ENCODE measurements at places on chromosomes 2 and 18.
A peak's percentile ranks its signal among the peaks of the same experiment; 100 is the strongest.

- no peak for DNase-seq
These were observed 53.6 kb downstream of the HS6ST1 start for GRCh38 chr2:128264881-128265607.

DNA sequence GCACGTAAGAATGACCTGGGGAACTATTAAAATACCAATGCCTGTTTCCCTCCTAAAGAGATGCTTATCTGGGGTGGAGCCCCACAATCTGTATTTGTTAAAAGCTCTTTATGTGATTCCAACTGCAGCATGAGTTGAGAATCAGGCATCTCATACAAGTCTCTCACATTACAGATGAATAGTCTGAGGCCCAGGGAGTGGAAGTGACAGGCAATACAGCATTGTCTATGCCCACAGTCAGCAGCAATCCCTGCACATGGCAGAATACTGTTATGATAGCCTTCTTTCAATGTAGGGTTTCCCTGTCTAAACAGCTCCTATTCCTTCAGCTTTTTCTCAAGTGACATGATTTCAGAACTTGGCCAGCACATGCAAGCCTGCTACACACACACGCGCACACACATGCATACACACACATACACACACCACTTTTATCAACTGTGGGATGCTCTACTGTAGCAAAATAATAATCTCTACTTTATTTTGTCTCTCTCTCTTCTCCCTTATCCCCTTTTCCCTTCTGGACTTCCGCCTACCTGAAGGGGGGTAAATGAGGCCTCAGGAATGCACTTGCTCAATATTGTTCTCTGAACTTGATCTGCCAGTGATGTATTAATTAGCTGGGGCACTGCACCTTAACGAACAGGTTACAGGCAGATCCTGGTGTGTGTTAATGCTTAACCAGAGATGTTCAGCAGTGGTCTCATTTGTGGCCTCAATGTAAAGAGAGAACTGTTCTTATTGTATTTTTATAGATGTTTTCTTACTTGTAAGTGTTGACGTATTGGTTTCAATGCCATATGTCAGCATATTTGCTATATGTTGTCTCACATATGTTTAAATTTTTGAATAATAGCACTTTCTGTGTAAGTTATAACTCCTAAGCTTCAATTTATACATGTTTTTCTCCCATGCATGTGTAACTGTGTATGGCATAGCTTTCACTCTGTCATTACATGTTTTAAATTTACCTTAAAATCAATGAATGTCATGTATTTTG is 116.0 kb downstream of the SETBP1 start:
- no peak for DNase-seq

DNA sequence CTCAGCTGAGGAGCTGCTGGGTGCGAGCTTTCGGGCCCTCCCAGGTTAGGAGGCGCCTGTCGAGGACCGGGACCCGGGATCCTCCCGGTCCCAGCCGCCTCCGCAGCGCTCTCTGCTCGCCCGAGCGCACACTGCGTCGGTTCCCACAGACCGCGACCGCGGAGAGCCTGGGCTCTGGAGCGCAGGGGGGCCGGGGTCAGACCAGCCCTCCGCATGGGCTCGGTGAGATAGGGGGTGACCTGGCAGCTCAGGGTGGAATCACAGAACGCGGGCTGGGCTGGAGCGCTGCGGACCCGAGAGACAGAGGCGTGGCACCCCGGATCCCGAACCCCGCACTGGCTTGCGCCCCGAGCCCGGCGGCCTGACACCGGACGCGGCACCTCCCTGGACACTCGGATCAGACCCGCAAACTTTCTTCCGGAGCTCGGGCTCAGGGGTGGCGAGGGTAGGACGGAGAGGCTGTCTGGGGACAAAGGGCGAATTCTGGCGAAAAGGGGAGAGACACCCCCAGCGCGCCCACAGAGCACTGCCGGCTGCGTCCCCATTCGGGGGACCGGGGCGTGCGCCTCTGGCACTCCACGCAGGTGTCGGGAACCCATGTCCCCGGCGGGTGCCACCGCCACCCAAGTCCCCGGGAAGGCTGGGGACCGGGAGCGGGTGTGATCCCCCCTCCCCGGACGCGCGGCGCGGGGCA is 612 bp downstream of the DIPK1C start:
- DNase-seq = no peak

DNA sequence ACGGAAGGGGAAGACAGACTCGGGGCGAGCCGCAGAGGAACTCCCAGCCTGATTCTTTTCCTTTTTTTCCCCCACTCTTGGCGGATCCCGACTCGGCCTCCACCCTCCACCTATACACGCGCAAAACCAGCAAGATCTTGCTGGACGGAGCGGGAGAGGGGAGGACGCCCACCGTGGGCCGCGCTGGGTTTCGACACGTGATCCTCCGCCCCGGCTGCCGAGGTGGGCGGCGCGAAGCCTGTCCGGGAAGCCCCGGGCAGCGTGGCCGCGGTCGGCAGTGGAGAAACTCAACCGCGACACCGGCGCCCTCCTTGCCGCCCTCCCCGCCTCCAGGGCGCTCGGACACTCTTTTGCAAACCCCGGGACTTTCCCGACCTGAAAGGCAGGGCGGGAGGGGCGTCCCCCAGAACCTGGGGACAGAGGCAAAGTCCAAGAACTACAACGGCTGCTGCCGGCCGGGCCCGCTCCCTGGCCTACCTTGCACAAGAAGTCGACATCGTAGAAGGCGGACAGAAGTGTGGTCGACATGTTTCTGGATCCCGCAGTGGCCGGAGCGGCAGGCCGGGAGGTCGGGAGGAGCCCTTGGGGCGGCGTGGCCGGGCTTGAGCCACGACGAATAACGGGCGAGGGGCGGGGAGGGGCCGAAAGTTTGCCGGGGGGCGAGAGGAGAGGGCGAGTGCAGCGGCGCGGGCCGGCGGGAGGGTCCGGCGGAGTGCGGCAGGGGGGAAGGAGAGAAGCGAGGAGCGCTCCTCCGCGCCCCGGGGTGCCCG is 433 bp downstream of the ZFP36L2 start:
- peak; percentile 91 for DNase-seq

- DNase-seq = no peak
These were observed 19.2 kb downstream of the PMS1 start for GRCh38 chr2:189803431-189803830.

DNA sequence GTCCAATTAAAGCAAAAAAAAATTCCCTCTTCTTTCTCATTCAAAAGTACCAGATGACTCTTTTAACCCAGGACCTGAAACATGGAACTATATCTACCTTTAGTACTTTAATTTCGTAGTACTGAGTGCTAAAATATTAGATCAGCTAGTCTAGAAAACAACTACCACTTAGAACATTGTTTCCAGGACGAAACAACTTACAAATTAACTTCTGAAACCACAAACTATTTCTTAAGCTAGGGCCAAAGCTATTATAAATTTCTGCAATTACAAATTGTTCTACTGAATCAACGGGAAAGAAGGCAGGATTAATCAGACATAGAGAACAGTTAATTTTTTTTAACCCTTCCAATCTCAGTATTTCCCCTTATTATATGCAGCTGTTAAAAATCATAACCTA is 39.9 kb downstream of the DARS1 start:
- DNase-seq = no peak

DNA sequence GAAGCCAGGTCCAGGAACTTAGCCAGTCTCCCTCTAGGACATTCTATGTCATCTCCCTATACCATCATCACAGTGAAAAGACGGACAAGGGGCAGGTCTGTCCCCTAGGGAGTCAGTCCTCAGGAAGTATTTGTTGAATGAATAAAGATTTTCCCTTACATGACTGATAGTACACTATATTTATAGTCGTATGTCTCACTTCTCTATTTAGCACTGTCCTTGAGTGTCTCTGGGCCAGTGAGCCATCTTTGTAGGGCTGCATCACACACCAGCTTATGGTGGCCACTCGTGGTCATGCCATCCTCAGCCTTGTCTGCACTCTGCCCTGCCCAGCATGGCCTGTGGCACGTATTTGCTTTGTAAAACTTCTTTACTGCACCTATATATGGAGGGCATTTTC is 25.8 kb downstream of the PTPN18 start:
- no peak for DNase-seq

DNA sequence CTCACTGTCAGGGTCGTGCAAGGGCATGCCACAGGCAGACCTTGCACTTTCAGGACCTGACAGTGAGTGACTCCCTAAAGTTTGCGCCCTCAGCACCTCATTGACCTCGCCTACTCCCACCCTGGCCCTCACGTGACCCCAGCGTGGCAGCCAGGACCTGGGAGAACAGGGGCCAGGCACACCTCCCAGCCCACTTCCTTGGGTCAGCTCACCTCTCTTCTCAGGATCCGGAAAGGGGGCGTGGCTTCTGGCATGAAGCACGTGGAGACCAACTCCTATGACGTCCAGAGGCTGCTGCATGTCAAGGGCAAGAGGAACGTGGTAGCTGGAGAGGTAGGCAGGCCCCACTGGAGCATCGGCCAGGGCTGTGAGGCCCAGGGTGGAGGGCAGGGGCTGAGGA is 8.8 kb downstream of the VIL1 start:
- DNase-seq = no peak

DNA sequence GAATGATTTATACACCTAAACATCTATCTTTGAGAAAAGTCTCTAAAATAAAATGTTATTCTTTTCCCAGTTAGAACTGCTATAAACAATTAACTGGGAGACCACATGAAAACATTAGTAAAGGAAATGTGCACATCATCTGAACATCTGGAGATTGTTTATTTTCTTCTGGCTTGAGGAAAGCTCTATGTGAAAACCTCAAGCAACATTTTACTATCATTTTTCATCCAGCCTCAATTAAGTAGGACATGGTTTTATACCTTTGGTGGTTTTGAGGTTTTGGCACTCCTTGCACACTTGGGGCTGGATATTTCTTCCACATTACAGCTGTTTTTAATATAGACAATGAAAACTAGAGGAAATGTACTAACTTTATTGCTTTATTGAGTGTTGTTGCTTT is 609.5 kb upstream of the SLC8A1 start:
- no peak for DNase-seq

- peak; percentile 37 for DNase-seq
These were observed 17.2 kb downstream of the TET3 start for GRCh38 chr2:74001781-74002504.

DNA sequence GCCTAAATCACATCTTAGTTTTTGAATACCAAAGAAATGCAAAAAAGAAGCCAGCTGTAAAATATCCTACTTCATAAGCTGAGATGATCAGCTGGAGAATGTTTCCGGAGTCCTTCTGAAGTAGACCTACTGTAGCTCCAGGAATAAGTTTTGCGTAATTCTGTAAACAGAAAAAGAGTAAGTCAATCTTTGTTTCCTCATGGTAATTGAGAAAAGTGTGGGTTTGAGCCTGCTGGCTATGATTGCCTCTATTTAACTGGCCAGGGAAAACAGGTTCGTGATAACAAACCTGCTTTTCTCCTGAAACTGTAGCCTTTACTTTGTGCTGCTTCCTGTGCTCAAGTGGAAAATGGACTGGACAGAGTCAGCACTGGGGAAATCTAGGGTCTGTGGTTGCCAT is 58.2 kb downstream of the ITGB6 start:
- no peak for DNase-seq

DNA sequence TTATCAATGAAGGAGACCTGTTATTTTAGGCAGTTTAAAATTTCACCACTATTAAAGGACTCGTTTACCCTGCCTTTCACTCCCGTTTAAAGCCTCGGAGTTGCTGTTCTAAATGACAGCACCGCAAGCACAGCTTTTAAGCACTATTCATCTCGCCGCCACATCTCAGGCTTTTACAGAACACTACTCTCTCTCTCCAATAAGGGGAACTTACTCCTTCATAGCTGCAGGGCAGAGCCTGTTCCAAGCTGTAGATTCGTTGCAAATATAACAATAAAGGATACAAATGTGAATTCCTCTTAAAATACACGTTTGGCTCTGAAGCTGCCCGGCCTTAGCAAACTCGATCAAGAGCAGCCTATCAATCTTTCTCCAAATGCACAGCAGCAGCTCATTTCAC is 271.8 kb downstream of the ZNF521 start:
- DNase-seq = no peak

DNA sequence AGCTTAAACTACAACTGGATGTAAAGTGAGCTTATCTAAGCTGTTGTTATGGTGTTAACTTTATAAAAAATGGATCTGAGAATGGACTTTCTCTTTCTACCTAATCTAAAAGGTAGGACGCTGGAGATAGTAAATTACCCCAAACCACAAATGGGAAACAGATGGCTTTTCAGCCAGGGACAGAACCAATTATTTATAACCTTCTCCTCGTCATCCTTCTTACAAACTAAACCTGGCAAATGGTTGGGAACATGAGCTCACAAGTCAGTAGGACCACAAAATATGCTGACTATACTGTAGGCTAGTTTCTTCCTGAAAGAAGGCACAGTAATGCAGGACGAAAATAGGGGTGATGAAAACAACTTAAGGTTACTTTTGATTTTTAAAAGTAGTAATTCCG is 32.7 kb upstream of the ZDBF2 start:
- no peak for DNase-seq

DNA sequence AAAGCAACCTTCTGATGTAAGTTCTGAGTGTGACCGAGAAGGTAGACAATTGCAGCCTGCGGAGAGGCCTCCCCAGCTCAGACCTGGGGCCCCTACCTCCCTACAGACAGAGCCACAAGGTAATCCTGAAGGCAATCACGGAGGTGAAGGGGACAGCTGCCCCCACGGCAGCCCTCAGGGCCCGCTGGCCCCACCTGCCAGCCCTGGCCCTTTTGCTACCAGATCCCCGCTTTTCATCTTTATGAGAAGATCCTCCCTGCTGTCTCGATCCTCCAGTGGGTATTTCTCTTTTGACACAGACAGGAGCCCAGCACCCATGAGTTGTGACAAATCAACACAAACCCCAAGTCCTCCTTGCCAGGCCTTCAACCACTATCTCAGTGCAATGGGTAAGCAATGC is 3.0 kb downstream of the BCL2L11 start:
- no peak for DNase-seq

DNA sequence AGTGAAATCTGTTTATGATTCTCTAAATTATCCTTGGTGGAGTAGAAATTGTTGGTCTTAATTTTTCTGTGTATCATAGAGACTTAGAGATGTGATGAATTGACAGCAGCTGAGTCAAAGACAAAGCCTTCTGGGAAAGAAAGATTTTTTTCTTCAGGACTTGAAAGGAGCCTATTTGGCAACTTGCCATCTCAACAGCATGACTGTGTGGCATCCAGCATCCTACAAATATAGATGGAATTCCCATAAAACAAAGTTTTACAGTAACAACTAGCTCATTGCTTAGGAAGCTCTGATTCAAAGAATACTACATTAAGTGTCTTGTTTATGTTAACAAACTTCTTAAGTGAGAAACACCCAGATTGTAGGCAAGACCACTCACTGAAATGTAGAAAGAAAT is 79.2 kb upstream of the SETBP1 start:
- DNase-seq = no peak

GRCh38 chr2:42829671-42830440 is 37.5 kb upstream of the HAAO start:
- no peak for DNase-seq

DNA sequence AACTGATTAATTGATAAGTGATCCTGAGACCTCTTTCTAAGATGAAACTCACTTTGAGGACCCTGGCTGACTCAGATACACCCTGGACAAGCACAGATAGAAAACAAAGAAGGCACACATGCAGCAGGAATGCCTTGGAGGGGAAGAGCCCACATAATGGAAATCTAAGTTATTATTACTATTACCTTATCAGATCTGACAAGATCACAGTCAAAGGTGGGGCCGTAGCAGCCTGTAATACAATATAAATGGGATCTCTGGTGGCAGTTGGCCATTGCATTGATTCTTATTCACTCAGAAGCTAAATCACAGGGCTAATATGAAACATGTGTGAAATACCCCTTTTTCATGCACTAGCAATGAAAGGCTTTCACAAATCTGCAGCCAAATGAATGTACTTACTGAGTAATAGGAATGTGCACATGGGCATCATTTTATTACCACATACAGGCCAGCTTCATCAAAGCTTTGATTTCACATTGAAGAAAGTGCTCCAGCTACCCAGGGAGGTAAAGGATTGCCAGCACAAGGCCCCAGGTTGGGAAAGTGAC is 84.0 kb downstream of the ZBTB7C start:
- DNase-seq = no peak
